ENCODE measurements at places on chromosomes 3 and 15.

DNA sequence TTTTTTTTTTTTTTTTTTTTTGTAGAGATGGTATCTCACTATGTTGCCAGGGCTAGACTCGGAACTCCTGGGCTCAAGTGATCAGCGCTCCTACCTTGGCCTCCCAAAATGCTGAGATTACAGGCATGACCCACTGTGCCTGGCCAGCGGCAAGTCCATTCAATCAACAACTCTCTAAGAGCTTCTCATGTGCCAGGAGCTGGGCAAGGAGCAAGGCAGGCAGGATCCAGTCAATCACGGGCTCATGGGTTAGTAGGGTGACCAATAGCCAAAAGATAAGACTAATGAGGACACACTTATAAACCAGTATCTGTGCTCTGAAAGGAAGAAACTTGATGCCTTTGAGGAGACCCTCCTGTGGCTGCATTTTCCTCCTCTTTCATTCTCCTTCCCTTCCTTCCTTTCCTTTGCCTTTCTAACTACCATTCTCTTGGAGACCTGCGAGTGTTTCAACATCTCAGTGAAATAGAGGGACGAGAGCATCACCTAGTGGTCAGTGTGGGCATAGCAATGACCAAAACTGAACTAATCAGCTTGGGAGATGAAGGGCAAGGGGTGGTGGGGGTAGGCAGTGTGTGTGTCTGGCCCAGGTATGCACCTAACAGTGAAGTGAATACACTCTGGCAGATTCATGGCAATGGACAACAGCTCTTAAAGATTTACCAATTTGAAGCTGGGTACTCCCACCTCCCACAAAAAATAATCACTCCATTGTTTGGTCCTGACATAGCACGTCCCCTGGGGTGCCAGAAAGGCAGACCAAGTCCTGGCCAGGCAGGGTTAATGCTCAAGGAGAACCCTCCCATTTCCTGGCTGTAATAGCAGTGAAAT lies 6.3 kb downstream of the RPP25 start:
- DNase-seq, result peak; percentile 26

DNA sequence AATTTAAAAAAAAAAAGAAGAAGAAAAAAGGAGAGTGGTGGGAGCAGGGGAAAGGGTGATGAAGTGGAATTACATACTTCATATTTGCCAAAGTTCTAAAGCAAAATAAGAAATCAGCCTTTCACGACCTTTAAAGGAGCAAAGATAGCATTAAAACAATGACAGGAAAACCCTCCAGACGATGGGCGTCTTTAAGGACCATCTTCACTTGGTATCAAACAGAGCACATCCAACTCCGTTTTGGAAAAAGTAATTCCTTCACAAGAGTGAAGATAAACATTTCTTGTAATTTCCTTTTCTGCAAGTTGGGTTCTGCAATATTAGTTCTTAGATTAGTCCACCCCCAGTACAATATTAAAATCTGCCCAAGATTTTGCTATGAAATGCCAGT lies 32.8 kb downstream of the FRMD4B start:
- no peak for DNase-seq

- DNase-seq, result peak; percentile 13
Observed at GRCh38 chr15:101014921-101015841, 96.0 kb downstream of the LRRK1 start.

GRCh38 chr3:174460831-174461230 lies 398.3 kb upstream of the NAALADL2 start:
- DNase-seq, result no peak

DNA sequence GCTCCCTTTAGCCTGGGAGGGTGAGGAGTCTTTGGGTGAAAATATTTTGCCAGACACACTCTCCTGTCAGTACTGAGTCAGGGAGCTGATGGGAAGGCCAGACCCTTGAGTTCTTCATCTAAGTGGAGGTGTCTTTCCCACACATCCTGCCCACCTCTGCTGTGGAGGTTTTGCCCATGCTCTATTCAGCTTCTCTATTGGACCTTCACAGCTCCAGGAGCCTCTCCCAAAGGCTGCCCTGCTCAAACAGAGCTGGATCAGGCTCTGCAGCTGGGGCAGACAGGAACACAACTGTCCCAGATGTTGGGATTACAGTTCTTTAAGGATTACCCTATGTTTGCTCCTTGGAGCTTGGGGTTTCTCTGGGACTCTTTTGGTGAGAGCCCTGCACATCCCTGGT lies 77.9 kb downstream of the SPSB4 start:
- DNase-seq, result no peak

DNA sequence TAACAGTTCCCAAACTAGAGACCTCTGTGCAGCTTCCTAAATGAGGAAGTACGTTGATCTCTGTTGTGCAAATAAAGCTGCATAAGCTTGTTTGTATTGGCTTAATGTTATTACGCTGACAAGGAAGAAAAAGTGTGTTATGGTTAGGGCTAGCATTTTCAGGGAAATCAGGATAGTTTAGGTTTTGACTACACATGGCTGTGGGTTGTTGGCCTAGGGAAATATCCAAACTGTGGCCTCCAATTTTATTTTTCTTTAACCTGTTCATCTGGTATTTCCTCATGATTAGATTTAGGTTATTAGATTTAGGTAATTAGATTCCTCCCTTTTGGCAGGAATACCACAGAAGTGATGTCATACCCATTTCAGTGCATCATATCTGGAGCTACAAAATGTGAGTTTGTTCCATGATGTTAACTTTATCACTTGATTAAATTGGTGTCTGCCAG lies 8.7 kb upstream of the MCCC1 start:
- no peak for DNase-seq

GRCh38 chr3:107761391-107761790 lies 238.6 kb downstream of the BBX start:
- no peak for DNase-seq

GRCh38 chr15:101016581-101016980 lies 97.4 kb downstream of the LRRK1 start:
- no peak for DNase-seq

- no peak for DNase-seq
Observed at GRCh38 chr15:81032818-81033217, 32.1 kb downstream of the TLNRD1 start.

- DNase-seq, result no peak
Observed at GRCh38 chr3:45966371-45966791, 23.1 kb downstream of the CXCR6 start.

GRCh38 chr3:9028134-9028533 lies 64.9 kb upstream of the RAD18 start:
- no peak for DNase-seq

- DNase-seq, result no peak
Observed at GRCh38 chr3:37765591-37766488, 95.8 kb upstream of the CTDSPL start.

DNA sequence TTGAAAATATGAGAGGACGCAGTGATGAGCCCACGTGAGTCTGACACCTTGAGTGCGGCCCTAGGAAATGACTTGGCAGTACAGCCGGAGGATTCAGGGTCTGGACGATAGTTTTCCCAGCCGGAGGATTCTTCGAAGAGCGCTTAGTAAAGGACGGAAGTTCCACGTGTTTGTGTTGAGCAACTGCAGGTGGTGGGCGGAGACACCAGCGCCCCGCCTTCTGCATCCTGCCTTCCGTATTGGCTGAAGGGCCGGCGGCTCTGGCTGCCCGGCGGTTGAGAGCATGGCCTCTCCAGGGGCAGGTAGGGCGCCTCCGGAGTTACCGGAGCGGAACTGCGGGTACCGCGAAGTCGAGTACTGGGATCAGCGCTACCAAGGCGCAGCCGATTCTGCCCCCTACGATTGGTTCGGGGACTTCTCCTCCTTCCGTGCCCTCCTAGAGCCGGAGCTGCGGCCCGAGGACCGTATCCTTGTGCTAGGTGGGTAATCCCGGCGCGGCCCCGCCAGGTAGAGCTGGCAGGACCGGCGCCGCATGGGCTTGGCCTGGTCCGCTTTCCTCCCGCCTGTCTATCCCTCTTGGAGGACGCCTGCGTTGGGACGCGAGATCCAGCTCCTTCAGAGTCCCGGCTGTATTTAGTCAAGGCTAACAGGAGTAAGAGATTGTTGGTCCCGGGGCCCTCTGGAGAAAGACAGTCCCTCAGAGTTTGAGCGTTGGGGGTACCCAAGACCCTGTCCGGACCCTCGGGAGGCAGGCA lies at the start of gene EEF1AKMT4:
Gene EEF1AKMT4, plus strand, starts transcription at position 261 of the 755 bp plus-strand sequence. Its CDS starts 23 bp downstream, at position 284.
- DNase-seq, result peak; percentile 96

- no peak for DNase-seq
Observed at GRCh38 chr15:90344662-90345061, 7.4 kb upstream of the ZNF774 start.

DNA sequence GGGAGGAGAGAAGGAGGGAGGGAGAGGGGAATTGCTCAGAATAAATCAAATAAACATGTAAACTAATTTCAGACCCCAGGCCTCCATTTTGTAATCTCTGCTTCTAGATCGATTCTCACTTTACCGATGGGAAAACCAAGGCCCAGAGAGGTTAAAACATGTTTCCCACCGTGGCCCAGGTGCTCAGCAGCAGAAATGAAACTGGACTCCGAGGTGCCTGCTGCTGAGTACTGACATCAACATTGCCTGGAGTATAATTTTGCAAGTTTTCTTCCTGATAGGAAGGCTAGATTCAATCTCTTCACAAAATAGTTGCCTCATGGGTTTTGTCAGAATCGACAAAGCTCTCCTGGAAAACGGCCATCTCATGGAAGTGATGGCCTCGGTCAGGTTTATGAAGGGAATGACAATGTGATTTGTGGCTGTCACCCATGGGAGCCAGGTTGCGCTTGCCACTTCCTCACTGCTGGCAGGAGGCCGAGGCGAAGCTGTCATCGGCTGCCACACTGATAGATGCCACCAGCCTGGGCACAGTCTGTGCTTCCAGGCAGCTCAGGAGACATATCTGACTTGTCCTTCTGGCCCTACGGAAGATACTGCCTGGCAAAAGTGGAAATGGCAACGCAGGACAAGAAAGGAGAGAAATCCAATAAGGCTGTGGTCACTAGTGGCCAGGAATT lies 133.1 kb upstream of the LRRN1 start:
- peak; percentile 64 for DNase-seq

DNA sequence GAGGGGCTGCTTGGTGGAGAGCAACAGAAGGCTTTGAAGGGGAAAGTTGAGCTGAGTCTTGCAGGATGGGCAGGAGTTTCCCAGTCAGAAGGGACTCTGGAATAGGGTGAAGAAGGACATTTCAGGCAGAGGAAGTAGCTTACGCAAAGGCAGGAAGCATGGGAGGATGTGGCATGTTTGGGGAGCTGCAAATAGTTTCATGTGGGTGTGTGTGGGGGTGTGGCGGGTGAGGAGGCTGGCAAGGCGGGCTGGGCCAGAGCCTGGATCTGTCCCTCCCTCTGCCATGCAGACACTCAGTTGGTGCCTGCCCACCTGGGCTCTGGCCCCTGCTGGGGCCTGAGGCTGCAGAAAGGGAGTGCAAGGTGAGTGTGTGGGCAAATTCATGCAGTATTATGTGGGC lies 10.4 kb downstream of the TEX264 start:
- no peak for DNase-seq

- DNase-seq, result peak; percentile 13
Observed at GRCh38 chr3:52934630-52935530, 37.5 kb upstream of the STIMATE start.

DNA sequence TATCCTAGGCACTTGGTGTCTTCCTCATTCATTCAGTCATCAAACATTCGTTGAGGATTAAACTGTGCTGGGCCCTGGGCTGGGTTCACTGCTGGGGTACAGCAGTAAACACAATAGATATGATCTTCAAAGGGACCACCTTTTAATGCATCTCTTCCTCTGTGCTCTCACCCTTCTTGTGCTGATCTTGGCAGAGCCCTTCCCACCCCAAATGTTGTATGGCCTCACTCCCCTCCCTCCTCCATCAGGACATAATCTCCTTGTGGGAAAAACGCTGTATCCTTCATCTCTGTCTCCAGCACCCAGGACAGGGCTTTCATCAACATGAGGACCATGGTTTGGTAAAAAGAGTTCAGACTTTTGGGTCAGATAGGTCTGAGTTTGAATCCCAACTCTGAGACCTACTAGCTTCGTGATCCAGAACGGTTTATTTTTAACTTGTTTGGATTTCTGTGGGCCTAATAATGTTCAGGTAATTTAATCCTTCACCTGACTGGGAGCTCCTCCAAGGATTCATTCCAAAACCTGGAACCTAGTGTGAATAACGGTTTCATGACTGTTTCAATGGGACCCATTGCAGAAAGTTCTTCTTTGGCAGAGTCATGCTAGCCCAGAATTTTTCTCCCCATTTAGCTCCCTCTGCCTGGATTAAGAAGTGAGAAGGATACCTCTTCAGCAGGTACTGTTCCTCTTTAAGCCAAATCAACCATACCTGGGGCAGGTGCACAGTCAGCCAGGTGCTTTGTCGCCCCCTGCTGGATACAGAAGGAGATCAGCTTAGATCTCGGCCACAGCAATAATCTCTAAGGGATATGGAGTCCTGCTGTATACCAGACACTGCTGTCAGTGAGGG lies 5.2 kb upstream of the WNT7A start:
- peak; percentile 37 for DNase-seq

GRCh38 chr3:166444336-166444735 lies 607.1 kb upstream of the BCHE start:
- peak; percentile 81 for DNase-seq

DNA sequence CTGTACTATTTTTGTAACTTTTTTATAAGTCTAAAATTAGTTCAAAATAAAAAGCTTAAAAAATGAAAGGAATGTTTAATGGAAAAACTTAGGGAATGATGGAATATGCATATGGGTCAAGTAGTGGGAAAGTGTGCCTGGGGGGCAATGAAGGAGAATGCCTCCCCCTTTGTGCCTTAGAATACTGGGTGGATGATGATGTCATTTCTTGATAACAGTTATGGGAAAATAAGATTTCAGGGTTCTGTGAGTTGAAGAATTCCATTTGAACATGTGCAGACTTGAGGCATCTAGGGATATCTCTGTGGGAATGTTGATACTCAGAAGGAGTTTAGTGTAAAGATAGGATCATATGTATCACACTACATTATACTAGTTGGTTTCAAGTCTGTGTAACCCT lies 13.8 kb downstream of the WDR93 start:
- DNase-seq, result no peak

GRCh38 chr15:80958818-80959495 lies 30.7 kb downstream of the MESD start:
- no peak for DNase-seq

GRCh38 chr15:51377038-51377786 lies 35.8 kb downstream of the GLDN start:
- DNase-seq, result no peak

DNA sequence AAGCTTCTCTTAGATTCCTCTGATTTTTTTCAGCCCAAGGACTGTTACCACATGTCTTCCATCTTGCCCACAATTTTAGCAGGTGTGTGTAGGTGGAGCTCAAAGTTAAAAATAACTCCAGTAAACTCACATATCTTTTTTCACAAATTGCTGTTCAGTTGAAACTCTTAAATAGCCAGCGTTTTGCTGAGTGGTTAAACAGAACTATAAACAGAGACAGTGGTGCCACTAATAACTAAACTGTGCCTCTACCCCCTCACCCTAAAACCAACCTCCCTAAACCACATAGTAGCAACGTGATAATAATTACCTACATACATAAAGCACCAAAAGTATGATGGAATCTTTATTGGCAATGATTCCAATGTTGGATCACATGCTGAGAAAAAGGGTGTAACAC lies 525.1 kb downstream of the PDCD6IP start:
- no peak for DNase-seq

- DNase-seq, result no peak
Observed at GRCh38 chr3:194872669-194872977, 186.9 kb downstream of the FAM43A start.

GRCh38 chr3:145953316-145953715 lies 207.7 kb downstream of the PLOD2 start:
- no peak for DNase-seq

GRCh38 chr3:87109465-87109864 lies 117.6 kb upstream of the CHMP2B start:
- DNase-seq, result no peak

Data from SHP77 (cell line).